ENCODE measurements at places on chromosomes 6 and 20.

GRCh38 chr6:150766201-150766997 lies 99.1 kb upstream of the MTHFD1L start:
- no peak for DNase-seq

- no peak for DNase-seq
Measured at GRCh38 chr6:118171852-118172251, 264.8 kb downstream of the SLC35F1 start.

DNA sequence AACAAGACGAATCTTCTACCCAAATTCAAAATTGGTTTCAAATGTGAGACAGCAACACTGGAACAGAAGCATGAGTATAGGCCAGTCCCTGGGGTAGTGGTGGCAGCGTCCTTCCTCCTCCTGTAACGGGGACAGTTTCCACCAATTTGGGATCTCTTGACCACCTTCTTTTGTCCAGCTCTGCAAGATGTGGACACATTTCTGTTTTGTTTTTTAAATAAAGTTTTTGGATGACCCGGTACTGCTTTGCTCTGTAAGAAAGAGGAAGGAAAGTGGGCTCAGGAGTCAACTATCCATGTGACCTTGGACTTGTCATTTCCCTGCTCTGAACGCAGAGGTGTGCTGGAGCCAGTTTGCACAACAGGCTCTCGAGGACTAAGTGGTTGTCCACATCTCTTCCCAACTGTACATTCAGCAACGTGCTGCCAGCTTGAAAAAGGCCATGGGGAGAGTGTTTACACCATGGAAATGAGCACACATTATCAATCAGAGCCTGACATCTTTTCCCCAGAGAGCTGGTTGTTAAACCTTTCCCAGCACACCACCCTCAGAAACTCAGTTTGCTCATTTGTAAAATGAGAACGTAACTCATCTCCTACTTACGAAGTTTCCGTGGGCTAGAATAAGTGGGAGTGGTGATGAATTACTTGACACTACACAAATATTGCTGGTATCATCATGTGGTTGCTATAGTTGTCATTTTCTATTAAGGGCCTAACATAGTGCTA lies 66.5 kb downstream of the ADTRP start:
- no peak for DNase-seq

- DNase-seq = no peak
Measured at GRCh38 chr6:69601132-69601531, 195.7 kb downstream of the LMBRD1 start.

GRCh38 chr6:57252975-57253374 lies 30.9 kb upstream of the RAB23 start:
- no peak for DNase-seq

- no peak for DNase-seq
Measured at GRCh38 chr6:101451981-101452380, 58.5 kb downstream of the GRIK2 start.

- DNase-seq = no peak
Measured at GRCh38 chr20:47438464-47439381, 63.0 kb upstream of the NCOA3 start.

- DNase-seq = peak; percentile 36
Measured at GRCh38 chr6:45419571-45420082, 41.9 kb upstream of the SUPT3H start.

GRCh38 chr6:134757911-134758361 lies 192.0 kb downstream of the ALDH8A1 start:
- no peak for DNase-seq

DNA sequence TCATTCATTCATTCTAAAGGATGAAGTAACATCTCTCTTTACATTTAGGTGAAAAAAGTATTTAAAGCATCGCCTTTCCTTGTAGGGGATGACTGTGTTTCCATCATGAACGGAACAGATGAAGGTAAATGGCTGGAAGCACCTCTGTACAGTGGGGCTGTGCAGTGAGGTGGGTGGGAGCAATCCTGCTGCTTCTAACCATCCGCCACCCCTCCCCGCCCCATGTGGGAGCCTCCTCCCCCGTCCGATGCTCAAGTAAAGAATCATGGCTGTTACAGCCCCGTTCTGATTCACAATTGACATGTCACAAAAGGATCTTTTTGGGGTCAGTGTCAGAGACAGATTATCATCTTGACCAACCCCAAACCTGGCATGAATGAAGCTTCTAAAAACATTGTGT lies 19.3 kb downstream of the ENTPD6 start:
- DNase-seq = no peak

DNA sequence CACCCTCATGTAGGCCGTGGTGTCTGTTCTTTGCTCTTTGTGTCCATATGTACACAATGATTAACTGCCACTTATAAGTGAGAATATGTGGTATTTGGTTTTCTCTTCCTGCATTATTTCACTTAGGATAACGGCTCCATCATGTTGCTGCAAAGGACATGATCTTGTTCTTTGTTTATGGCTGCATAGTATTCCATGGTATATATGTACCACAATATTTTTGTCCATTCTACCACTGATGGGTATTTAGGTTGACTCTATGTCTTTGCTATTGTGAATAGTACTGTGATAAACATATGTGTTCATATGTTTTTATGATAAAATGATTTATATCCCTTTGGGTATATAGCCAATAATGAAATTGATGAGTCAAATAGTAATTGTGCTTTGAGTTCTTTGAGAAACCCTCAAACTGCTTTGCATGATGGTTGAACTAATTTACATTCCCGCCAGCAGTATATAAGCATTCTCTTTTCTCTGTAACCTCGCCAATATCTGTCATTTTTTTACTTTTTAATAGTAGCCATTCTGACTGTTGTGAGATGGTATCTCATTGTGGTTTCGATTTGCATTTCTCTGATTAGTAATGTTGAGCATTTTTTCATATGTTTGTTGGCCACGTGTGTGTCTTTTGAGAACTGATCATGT lies 174.4 kb upstream of the NT5E start:
- no peak for DNase-seq

- no peak for DNase-seq
Measured at GRCh38 chr6:160972111-160972510, 19.5 kb upstream of the MAP3K4 start.

GRCh38 chr6:11665604-11666326 lies 112.8 kb downstream of the ADTRP start:
- no peak for DNase-seq

- no peak for DNase-seq
Measured at GRCh38 chr6:17902974-17903373, 84.5 kb downstream of the KIF13A start.

DNA sequence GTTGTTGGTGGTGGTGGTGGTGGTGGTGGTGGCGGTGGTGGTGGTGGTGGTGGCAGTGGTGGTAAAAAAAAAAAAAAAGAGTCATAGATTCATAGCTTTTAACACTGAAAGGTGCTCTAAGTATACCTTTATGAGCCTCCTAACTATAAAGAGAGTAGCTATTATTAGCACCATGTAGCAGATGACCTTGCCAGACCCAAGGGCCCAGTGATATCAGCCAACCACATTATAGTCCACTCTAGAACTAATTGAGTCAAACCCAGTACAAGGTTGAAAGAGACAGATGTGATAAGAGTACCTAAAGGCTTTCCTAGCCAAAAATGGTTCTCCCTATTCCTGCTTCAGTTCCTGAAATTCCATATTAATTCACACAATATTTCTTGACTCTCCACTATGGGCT lies 245.3 kb downstream of the HACE1 start:
- DNase-seq = no peak

Measured in amygdala (tissue), 56 donors.